Anterior cingulate cortex (tissue), 58 donors: ENCODE measurements at places on chromosomes 13 and 19.

GRCh38 chr13:58792854-58793253, 1161.3 kb downstream of the PCDH17 start:
- no peak for DNase-seq

DNA sequence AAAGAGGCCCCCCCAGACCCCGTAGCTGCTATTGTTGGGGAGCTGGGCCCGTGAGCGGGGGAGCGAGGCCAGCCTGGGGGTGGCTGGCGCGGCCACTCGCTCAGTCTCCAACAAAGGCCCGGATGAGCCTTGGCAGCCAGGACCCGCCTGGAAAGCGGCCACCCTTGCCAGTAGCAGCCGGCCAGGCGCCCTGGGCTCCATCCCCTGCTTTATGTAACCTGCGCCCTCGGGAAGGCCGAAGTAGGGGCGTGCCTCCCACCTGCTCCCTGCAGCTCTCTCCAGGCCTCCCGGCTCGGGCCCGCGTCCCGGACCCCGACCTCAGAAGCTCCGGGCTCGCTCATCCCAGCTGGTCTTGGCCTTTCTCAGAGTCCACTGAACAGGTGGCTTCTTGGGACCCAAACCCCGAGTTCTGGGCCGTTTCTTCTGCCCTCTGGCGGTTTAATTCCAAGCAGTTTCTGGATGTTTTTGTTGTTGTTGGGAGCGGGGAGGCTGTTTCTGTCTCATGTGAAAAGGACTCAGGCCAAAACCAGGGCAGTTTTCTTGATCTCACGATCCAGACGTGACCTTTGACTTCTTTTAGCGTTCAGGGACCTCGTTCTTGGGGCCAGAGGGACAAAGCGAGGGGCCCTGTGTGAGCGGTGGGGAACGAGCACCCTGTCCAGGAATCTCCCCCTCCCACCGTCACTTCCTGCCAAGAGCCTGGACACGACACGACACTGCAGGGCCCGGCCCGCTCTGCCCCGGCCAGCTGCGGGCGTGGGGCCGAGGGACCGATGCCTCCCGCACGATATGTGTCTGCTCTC, 1.2 kb downstream of the CDC34 start:
- DNase-seq: peak; percentile 87

- DNase-seq: no peak
Measured at GRCh38 chr19:34131100-34131499, 41.2 kb upstream of the LSM14A start.

DNA sequence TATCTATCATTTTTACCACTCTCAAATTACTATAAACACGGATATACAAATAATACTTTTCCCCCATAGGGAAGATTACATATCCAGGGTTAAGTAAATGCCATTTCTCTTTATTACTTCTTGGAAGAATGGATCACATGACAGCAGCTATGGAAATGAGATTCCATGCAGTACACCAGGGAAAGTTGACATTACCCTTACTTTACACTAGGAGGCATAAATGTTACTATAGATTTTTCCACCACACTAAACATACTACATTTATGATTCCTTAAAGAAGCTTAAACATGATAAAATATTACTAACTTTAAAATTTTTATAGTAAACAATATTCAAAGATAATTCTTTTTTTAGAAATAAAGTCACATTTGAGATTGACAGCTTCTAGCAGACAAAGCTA, 611.4 kb downstream of the PCDH9 start:
- no peak for DNase-seq

GRCh38 chr19:54928299-54928698, 19.0 kb downstream of the NLRP7 start:
- DNase-seq: no peak

GRCh38 chr19:3383121-3383722, 16.8 kb downstream of the NFIC start:
- peak; percentile 25 for DNase-seq

- DNase-seq: no peak
Measured at GRCh38 chr13:42076309-42076713, 27.9 kb downstream of the DGKH start.

DNA sequence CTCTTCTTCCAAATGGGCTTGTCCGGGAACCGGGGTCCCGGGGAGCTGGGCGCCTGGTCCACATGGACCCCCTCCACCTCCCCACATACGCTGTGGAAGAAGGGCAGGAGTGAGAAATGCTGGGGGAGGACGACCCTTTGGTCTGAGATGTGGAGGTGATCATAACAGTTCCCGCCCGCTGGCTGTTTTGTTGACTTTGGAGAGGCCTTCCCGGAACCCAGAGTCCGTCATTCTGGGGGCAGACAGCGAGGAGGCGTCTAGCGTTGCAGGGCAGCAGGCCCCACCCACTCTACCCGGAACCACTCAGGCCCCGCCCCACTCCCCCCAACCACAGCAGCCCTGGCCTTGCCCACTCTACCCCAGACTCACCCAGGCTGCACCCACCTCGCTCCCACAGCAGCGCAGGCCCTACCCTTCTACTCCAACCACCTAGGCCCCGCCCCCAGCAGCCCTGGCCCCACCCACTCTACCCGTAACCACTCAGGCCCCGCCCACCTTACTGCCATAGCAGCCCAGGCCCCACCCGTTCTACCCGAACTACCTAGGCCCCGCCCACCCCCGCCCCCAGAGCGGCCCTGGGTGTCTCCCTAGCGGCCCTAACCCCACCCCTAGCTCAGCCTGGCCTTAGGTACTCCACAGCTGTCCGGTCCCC, 7.1 kb downstream of the GPR108 start:
- peak; percentile 56 for DNase-seq

- no peak for DNase-seq
Measured at GRCh38 chr13:100602493-100603111, 14.0 kb upstream of the GGACT start.

DNA sequence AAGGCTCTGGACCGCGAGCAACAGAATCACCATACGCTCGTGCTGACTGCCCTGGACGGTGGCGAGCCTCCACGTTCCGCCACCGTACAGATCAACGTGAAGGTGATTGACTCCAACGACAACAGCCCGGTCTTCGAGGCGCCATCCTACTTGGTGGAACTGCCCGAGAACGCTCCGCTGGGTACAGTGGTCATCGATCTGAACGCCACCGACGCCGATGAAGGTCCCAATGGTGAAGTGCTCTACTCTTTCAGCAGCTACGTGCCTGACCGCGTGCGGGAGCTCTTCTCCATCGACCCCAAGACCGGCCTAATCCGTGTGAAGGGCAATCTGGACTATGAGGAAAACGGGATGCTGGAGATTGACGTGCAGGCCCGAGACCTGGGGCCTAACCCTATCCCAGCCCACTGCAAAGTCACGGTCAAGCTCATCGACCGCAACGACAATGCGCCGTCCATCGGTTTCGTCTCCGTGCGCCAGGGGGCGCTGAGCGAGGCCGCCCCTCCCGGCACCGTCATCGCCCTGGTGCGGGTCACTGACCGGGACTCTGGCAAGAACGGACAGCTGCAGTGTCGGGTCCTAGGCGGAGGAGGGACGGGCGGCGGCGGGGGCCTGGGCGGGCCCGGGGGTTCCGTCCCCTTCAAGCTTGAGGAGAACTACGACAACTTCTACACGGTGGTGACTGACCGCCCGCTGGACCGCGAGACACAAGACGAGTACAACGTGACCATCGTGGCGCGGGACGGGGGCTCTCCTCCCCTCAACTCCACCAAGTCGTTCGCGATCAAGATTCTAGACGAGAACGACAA, 1.8 kb downstream of the PCDH17 start:
- DNase-seq: peak; percentile 80

DNA sequence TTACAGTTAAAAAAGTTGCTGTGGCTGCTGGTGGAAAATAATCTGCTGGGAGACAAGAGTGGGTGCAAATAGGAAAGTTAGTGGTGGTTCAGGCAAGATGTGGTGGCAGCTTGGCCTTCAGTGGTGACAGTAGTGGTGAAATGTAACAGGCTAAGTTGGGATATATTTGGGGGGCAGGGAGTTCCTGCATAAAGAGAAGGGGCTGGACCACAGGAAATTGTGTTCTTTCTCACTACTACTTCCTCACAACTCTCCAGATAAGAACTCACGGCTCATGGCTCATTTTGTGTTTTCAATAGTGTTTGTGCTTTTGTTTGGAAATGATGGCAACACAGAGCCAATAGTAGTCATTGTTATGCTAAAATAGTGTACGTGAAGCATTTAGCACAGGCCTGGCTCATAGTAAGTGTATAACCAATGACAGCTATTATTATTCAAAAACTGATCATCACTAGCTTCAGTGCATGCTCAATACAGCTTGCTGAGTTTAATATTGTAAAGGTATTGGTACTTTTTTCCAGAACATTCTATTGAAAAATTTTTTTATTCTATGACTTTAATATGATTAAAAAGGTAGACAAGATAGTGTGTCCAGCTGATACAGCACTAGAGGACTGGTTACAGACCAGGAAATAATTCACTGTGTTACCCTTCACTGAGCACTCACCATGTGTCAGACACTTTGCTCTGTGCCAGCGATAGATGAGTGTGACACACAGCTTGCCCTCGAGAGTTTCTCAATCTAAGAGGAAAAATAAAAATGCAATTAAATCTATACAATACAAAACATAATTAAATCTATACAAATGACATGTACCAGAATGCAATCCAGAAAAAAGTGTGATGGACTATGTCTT, 209.8 kb downstream of the POU4F1 start:
- no peak for DNase-seq

- DNase-seq: no peak
Measured at GRCh38 chr13:105638426-105638825, 897.0 kb downstream of the EFNB2 start.

DNA sequence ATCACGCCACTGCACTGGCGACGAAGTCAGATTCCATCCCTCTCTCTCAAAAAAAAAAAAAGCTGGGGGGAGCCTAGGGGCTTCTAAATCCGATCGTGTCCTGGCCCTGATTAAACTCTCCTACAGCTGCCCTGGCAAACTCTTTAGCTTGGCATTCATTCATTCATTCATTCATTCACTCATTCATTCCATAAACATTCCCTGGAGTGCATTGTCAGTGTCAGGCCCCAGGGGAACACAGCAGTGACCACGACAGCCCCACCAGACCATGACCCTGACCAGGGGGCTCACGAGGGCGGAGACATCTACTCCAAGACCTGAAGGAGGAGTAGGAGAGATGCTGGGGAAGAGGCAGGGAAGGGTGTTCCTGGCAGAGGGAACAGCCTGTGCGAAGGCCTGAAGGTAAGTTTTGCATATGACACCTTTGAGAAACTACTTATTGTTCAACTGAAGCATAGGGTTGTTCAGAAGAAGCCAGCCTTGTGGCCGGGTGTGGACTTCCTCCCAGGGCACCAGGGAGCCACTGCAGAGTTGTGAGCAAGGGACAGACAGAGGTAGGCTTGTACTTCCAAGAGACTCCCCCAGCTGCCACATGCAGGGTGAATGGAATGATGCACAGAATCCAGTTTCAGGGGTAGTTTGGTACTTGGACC, 24.5 kb downstream of the CEACAM16 start:
- DNase-seq: no peak

- no peak for DNase-seq
Measured at GRCh38 chr13:60356970-60357369, 40.0 kb upstream of the TDRD3 start.

GRCh38 chr13:30743319-30744055, 8.1 kb downstream of the ALOX5AP start:
- DNase-seq: no peak

GRCh38 chr19:46748325-46749109, 2.3 kb upstream of the STRN4 start:
- peak; percentile 14 for DNase-seq

GRCh38 chr19:17807731-17808316, 12.9 kb downstream of the B3GNT3 start:
- DNase-seq: no peak

DNA sequence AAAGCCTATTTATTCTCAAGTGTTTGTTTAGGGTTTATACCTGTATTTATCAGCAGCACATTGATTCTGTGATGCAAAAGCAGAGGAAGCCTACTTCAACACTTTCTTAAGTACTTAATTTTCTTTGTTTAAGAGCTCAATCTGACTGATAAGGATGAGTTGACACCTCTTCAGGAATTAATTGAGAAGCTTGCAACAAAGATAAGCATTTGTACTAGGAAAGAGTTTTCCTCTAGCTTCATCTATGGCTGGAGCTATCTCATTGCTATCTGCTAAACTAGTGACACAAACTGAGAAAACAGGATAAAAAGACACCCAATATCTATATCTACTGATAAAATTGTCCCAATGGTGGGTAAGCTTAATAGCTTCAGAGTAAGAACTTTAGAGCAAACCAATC, 170.1 kb upstream of the SLITRK6 start:
- DNase-seq: no peak

- DNase-seq: no peak
Measured at GRCh38 chr19:4991538-4991937, 22.6 kb downstream of the KDM4B start.

DNA sequence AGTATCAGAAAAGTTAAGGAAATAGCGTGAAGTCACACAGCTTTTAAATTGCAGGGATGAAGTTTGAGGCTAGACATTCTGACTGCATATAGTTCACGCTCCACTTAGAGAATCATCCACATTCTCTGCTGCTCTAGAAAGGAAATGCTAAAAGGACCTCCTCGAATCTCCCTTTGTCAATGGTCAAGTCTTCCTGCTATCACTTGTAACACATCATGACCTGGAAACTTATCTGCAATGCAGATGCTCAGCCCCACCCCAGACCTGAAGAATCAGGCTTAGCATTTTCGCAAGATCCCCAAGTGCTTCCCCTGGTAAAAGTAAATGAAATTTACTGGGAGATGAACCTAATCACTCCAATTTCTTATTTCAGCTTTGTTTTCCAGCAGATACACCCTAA, 372.1 kb downstream of the LIG4 start:
- no peak for DNase-seq

GRCh38 chr19:52527956-52528351, 486 bp downstream of the ZNF808 start:
- no peak for DNase-seq

DNA sequence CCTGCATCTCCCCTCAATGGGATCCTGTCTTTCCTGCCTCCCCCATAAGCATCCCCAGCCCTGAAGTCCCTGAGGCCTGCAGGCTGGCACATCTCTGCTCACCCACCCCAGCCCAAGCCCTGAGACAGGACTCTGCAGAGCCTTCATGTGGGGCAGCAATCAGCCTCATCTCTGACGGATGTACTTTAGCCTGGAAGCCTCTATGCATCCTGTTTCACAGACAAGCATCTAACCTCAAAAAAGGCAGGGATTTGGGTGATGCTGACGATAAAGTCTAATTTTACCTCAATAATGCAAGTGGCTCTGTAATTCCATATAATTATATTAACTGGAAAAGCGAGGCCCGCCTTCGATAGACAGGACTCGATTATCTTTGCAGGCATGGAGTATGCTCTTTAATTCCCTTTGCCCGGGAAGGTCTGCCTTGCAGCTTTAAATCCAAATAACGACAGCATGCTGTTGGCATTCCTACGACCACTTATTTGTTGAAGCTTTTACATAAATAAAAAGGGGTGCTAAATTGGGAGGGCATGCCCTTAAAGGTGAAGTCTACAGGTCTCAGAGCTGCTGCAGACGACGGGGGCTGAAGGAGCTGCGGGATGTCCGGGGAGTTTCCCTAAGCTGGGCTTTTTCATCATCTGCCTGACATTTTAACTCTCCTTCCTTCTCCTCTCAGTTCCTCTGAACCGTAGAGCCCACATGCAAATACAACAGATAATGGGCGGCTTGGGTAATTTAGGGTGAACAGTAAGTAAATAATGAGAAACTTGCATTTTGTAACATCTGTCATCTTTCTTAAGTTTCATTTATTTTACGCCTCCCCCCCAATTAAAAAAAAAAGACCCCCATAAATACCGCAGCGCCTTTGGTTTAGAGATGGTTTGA, 211.5 kb downstream of the URI1 start:
- DNase-seq: no peak
